ENCODE measurements at places on chromosomes 7 and 10. TPM values are rescaled to one million over a fixed set of nuclear protein-coding genes. Genes with fewer than 3 reads are reported as not detected.

DNA sequence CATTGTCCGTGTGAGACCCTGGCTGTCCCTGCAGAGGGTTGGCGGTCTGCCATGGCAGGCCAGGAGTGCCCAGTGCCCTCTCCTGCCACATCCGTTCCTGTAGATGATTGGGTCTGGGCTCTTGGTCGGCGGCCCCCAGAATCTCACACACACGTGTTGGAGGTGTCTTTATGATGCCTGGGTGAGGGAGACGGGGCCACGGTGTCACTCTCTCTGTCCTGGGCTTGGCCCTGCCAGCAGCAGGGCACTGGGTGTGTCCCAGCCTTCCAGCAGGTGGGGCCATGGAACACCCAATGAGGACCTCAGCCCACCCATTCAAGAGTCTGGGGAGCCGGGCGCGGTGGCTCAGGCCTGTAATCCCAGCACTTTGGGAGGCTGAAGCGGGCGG lies 30.2 kb downstream of the UNC5B start:
- no peak for ATAC-seq

The HOXA7 gene
- total RNA-seq, result not detected

DNA sequence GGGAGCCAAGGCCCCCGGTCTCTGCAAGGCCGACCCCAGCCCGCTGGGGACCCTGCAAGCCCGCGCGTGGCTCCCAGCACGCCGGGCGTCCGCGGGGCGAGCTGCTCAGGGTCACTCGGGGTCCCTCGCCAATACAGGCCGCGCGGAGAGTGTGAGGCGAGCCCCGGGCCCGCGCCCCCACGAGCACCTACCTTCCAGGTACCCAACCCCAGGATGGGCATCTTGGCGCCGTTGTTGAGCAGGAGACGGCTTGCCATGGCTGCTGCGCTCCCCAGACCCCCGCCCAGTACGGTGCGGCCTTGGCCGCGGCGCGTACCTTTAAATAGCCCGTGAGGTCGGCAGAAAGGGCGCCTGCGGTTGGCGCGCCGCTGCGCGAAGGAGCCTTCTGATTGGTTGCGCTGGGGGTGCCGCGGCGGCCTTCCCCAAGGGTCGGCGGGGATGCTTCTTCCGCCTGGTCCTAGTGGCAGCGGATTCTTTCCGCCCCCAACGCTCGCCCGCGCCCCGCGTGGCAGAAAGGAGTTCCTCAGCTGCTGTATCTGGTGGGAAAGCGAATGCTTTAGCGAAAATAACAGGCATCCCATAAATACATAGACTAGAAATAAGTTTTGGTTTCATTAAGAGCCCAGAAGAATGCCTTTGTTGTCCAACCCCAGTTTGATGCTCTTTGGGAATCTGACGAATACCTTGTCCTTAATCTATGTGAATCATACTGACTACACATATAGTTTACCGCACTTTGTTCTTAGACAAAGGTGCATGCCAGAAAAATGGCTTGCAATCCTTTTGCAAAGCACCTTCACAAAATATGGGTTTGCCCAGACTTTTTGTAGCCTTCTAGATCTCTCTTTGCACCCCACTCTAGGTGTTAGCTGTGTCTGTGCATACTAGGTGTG lies at the start of gene AKR1B1:
Gene AKR1B1 (minus strand): TSS at position 295 of the 893 bp plus-strand sequence. CDS start 38 bp downstream, at position 257.
- ATAC-seq, result peak; percentile 96

- peak; percentile 5 for ATAC-seq
Observed at GRCh38 chr10:30433306-30433729, 666 bp upstream of the MAP3K8 start.

DNA sequence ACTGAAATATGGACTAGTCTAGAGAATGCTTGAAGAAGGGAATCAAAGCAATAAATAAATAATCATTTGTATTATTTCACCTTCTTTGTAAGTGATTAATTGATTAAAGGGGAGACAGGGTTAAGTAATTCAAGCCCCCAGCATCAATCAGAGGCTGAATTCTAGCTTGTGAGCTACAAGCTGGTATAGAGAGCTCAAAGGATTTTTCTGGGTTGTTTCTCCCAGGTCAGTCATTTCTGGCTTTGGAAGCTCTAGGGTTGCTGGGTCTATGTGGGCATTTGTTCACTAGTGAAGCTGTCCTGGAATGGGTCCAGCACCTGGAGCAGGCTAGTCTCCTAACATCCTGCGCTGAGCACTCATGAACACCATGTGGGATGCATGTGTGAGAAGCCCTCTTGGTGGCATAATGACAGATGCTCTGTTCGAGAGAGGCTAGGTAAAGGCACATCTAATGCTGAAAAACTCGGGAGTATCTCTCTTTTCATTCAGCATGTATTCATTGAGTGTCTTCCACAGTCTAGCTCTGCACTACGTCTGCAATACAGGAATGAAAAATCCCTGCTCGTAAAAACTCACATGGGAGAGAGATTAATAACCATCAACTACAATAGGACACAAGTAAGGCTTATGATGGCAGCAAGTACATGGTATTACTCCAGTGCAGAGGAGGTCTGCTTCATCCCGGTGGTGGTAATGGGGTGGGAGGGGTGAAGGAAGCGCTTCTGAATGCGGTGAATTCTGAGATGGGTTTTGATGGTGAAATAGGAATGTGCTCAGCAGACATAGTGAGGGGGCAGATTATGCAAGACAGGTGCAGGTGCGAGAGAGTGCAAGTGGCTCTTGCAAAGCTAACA lies 68.0 kb upstream of the NRP1 start:
- ATAC-seq, result no peak

DNA sequence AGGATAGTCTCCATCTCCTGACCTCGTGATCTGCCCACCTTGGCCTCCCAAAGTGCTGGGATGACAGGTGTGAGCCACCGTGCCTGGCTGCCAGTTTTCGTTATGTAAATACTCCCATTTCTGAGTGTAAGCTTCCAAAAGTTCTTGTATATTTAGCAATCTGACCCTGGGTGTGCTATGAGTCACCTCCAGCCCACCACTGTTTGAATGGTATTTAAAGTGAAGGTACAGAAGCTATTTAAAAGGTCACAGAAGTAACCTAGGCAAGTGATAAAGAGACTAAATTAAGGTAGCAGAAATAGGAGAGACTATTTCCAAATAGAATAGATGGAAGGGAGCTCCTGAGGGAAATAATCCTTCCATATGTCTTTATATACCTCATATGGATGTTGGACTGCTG lies 3.9 kb upstream of the ANKRD7 start:
- ATAC-seq, result no peak
